ENCODE measurements at places on chromosomes 2 and 18.
A peak's percentile ranks its signal among the peaks of the same experiment; 100 is the strongest.

DNA sequence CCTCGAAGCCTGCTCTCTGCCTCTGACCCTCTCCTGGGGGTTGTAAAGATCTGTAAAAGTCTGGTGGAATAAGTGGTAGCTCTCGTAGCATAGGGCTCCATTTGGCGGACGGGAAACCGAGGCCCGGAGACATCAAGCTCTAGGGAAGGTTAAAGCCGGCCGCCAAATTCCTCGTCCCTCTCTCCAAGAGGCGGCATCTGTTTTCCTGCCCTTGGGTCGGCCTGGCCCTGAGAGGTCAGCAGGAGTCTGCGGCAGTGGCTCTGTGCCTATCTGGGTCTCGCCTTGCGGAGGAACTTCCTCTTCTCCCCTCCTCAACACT, 72.4 kb downstream of the TEX51 start:
- DNase-seq, result no peak

DNA sequence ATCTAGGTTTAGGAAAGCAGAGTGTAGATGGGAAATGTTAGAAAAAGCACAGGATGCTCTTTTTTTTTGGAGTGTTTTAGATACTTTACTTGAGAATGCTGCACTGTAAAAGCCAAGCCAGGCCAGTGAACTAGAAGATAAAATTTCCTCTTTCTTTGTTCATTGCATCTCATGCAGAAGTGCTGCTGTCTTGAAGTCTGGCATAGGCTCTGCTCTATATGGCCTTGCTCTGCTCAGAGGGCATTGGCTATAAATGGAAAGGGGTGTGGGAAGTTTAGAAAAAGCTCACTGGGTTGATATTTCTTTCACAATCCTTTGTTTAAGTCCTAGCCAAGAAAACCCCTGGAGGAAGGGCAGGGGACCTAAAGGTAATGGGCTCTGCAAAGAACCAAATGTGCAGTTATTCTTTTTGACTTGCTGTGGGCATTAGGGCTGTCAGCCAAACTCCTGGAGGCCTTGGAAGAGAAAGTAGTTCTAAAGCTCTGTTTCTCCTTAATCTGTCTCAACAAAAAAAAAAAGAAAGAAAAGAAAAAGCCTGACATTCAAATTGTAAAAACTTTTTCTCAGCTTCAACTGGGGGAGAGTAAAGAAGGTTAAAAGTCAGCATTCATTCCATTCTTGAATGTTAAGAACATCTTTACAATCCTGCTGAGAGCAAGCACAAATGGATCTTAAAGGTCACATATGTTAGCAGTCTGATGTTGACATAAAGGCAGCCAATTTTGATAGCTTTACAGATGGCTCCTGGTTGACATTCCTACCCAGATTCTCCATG, 338.3 kb downstream of the GULP1 start:
- DNase-seq, result no peak

DNA sequence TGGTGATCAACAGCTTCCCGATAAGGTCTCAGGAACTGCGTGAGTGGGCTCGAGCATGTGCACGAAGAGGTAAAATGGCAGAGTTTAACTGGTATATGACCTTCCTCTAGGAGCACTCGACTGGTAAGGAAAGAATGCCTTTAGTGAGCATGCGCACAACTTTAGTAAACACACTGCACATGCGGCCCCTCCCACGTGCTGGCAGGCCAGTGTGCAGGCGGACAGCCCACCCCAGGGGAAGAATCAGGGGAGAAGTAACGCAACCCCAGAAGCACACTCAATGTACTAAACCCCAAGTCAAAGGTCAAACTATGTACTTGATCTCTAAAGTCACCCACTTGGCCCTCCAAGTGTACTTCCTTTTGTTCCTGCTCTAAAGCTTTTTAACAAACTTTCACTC, 28.7 kb upstream of the SLC25A52 start:
- no peak for DNase-seq

- no peak for DNase-seq
These were observed 315.0 kb downstream of the PARD3B start for GRCh38 chr2:204860274-204860673.

DNA sequence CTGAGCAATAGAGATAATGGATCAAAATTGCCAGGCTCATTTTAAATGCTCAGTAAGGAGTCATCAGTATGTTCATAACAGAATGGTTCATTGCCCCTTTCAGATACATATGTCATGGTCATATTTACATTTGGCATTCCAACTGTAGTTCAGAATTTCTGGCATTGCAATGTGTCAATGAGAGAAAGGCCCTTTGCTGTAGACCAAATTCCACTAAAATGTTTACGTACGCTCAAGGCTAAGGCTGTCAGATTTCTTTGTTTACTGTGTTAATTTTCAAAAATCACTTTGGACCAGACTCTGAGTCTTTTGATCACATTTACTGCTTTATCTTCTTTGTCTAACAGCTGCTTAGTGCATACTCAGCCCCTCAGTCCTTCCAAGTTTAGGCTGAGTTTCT, 213.5 kb downstream of the PIK3C3 start:
- no peak for DNase-seq

DNA sequence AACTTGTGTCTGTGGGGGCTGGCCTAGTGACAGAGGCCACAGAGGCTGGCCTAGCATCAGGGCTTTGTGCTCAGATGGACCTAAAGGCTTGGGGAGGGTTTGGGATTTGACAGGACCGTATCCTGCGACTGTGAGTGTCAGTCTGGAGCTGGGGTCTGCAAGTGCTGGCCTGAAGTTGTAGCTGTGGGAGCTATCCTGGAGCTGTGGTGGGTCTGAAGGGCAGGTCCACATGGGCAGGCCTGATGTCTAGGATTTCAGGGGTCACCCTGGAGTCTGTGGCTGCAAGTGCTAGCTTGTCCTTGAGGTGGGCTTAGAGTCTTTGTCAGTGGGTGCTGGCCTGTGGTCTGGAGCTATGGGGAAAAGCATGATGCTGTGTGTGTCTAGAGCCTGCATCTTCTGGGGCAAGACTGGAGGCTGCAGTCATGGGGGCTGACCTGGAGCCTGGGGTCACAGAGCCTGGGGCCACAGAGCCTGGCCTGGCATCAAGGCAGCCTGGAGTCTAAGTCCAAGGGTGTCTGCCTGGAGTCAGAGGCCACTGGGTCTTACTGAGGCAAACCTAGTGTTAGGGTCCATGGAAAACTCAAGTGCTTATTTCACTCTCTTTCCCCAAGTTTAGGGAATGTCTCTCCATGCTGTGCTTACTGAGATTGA, 3.6 kb downstream of the REG3A start:
- DNase-seq, result no peak

- no peak for DNase-seq
These were observed 683 bp downstream of the PTRHD1 start for GRCh38 chr2:24792542-24792873.

- no peak for DNase-seq
These were observed 2.1 kb downstream of the CNTNAP5 start for GRCh38 chr2:124027182-124027581.

GRCh38 chr2:232310121-232310520, 68.4 kb upstream of the ALPP start:
- peak; percentile 32 for DNase-seq

DNA sequence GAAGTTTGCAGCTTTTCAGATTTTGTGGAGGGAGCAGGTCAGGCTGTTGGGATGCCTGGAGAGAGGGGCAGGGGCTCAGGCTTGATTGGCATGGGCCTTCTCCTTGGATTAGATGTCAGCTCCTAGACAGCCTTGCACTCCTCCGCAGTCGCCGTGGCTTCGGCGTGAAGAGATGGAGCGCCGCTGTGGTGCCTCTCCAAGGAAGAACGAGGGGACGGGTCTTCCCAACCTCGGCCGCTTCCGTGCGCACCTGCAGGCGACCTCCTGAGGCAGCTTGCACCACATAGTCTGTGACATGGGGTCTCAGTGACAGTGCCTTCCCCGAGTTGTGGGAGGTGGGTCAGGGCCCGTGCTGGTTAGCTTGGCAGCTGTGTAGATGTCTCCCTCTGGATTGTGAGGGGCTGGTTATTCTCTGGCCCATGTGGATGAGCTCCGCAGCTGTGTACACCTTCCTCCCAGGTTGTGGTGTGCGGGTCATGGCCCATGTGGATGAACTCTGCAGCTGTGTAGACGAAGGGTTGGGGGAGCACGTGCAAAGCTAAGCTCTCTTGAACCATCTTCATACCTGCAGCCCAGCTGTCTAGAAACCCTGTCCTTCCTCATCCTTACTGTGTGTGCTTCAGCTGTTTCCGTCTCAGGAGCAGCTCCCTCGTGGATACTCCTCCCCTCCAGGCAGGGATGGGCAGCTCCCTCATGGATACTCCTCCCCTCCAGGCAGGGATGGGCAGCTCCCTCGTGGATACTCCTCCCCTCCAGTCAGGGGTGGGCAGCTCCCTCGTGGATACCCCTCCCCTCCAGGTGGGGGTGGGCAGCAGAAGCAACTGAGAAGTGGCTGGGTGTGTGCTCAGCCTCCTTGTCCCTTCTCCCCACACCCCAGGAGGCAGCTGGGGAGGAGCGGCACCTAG, 170.3 kb downstream of the LDLRAD4 start:
- DNase-seq, result no peak

DNA sequence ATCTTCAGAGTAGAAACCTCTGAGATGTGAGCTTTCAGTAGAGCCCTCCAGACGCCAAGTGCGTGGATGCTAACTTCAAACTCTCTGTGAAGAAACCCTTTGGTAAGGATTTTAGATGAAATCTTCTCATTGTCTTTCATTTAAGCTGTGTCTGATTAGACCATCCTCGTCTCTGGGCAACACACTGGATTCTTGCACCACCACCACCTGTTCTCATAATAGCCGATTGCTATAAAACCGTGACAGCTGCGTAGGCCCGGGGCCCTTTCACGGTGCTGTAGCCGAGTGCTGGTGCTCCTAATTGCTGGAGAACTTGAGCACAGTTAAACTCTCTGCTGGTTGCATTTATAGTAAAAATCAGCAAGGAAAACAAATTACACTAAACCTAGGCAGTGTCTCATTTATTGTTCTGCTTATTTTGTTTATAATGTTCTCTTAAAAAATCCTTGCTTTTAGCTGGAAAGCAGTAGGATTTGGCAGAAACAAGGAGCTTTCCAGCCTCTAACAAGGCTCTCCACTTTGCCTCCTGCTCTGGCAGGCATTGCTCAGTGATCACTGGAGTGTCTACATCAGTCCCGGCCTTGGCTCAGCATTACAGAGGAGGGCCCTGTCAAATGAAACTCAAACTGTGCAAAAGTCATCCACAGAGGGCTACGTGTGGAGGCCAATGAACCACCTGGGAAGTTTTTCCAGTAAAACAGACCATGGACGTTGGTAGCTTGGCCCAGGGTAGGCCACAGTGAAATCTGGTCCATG, 40.9 kb upstream of the MBP start:
- DNase-seq, result no peak

GRCh38 chr2:174878537-174879147, 114.4 kb upstream of the CHRNA1 start:
- no peak for DNase-seq

DNA sequence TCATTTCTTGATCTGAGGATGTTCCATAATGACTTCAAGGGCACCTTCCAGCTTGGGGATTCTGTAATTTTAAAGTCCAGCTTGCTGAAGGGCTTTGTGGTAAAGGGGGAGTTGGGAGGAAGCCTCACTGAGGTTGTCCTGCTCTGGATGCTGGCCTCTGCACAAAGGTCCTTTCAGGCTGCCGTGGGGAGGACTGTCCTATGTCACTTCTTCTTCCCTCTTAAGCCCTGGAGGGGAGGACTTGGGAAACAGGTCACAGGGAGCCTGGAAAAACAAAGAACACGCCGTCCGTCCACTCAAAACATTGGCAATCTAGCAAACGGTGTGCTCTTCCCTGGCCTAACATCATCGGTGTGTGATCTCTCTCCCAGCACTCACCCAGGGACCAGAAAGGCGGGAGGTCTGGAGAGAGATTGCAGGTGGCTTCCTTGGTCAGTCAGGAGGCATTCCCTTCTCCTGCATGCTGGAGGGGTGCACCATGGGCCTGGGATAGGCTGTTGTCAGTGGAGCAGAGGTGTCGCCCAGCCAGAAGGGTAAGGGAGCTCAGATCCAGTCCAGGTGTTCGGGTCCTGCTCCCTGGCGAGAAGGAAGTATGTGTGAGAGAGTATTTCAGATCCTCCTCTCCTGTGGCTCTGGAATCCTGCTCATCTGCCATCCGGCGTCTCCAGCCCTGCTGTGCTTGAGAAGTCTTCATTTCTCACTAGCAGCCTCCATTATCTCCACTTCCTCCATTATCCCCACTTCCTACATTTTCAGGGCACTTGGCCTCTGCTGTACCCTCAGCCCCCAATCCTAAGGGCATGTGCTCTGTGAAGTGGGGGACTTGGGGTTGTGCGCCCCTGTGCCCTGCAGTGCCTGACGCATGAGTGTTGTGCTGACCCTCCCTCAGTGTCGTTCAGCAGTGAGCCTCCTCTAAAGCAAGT, 20.1 kb downstream of the ASAP2 start:
- no peak for DNase-seq

DNA sequence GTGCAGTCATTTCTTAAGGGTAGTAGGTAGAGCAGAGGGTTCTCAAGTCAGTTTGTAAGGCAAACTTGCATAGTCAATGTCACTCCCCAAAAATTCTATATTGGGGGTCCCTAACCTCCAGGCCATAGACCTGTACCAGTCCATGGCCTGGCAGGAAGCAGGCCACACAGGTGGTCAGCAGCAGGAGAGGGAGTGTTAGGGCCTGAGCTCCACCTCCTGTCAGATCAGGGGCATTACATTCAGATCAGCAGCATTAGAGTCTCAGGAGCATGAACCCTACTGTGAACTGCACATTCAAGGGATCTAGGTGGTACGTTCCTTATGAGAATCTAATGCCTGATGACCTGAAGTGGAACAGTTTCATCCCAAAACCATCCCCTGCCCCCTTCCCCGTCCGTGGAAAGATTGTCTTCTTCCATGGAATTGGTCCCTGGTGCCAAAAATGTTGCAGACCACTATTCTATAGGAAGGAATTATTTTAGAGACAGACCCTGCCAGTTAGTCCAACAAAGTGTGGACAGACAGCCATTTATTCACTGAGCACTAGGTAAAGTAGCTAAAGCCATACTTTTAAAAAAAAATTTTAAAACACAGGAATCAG, 6.7 kb downstream of the COA5 start:
- DNase-seq, result no peak

- DNase-seq, result no peak
These were observed 13.1 kb downstream of the EPB41L3 start for GRCh38 chr18:5530629-5531178.

DNA sequence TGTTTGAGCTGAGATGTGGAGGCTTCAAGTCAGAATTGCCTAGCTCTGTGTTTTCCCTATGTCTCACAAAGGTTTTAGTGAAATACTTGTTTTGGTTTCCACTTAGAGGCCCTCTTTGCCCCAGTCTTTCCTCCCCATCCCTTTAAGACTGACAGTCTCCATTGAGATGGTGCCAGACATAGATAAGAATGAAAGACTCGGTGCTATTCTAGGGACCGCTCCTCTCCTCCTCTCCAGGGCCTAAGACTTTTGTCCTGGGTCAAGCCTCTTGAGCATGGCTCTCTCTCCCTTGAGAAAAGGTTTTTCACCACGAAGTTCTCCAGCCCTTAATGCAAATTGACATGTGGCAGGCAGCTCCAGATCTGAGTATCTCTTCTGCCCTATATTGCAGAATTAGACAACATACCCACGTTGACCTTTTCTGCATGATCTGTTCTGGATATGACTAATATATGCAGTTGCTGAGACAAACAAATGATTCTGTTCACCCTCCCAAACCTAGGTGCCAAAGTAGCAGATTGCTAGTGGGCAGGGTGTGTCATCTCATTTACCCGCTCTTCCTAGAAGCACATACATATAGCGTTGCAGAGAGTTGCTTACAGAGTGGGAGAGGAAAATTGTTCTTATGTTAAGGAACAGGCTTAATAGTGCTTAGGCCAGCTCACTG, 47.5 kb upstream of the ACSL3 start:
- DNase-seq, result no peak

Measured in effector memory CD8-positive, alpha-beta T cell (primary cell).